ENCODE measurements at places on chromosomes 3 and 15.

DNA sequence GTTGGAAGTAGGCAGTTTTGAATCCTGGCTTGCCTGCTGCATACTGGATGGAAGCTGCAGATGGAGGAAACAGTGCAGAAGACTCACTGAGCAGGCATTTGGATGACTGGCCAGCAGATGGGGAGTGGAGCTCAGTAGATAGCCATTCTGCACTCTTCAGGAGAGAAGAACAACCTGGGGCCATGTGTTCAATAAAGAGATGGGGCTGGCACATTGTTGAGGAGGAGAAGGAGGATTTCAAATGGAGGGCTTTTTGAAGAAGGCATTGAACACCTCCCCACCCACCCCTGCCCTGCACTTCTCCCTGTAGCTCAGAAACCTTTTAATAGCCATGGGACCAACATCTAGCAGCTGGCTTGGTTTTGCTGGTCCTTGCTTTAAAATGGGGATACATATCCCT, 109.8 kb downstream of the CACNA1D start:
- no peak for DNase-seq

DNA sequence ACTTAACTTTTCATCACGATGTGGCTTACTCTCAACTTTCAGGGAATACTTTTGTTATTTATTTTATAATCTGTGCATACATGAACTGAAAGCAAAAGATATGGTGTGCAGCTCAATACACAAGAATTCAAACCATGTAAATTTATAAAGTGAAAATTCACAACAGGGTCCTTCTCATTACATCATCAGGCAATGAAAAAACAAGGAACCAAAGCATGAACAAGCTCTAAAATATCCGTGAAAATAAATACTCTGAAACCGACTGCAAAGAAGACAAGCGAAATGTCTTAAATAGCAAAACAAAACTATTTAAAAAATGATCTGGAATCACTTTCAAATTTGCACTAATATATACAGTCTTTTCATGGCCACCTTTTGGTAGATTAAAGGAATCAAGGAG, 28.9 kb downstream of the GNB5 start:
- DNase-seq: no peak

DNA sequence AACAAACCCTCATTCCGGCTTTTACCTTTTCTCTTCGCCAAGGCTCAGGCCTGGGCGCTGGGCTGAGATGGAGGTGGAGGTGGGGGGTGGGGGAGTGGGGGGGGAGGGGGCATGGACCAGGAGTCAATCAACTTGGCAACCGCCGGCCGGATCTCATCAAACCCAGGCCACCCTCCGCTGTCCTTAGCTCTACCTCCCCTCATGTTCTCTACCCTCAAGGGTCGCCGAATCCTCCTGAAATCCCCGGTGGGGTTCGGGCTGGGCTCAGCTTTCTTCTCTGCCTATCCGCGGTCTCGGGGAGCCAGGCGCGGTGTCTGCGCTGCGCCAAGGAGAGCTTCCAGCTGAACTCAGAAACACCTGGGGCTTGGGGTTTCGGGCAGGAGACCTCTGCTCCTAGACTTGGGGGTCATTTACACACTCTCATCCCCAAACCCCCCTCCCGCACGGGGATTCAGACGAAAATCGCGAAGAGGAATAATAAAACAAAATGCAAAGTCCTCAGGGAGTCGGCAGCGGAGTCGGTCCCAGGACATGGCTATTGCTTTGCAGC, 2.5 kb downstream of the ONECUT1 start:
- DNase-seq: no peak

DNA sequence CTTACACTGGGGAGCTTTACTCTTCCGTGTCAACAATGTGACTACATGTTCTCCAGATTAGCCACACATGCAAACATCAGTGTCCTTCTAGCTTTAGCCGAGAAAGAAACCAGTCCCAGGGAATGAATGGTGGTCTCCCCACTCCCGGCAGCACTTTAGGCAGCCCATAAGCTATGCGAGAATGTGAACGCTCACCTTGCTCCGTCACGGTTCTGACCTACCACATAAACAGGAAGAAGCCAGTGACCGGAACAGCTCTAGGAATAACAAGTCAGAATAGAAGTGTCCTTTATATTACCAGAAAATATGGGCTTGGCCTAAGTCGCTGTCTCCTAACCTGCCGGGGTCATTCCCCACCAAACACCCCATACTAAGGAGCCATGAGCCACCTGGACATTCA, 98.0 kb upstream of the ABHD17C start:
- DNase-seq: no peak

DNA sequence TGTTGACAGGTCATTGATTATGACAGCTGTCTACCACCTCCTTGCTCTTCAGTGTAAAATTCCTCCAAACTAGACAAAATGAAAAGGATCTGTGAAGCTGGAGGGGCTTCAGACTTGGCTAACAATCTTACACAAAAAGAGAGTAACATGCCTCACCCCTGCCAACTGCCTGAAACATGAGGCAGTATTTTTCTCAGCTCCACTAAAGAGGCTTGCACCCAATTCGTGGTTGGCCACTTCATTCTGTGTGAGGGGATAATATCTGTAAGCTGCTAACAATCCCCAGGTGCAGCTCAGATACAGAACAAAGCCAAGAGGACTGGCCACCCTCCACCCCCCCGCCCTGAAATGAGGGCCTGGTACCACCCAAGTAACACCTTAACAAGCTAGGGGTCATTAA, 2.8 kb downstream of the MB21D2 start:
- DNase-seq: no peak

DNA sequence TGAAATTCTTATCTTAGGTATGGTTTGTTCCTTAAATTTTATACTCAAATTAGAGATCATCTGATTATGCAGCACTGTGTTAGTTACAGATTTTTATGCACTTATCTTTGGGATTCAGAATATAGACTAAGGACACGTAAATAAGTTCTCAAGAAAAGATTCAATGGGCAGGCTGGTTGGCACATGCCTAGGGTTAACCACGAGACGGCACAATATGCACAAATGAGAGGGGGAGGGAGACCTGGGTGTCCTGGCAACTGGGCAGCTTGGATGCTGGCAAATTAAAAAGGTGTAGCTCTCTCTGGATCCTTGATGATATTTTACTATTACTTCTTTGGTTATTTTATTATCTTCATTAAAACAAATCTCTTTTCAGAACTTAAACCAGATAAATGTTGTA, 672 bp downstream of the AADAC start:
- no peak for DNase-seq

GRCh38 chr3:157436583-157437291, at the start of gene PTX3:
Gene PTX3, plus strand, starts transcription at chr3:157436850. Its CDS starts 84 bp downstream, at chr3:157436934.
- DNase-seq: no peak

- DNase-seq: no peak
Measured at GRCh38 chr3:98359993-98360675, 6.5 kb downstream of the OR5K4 start.

- DNase-seq: no peak
Measured at GRCh38 chr15:28956491-28956890, 70.7 kb downstream of the APBA2 start.

GRCh38 chr3:153614563-153614962, 452.5 kb downstream of the RAP2B start:
- DNase-seq: no peak

DNA sequence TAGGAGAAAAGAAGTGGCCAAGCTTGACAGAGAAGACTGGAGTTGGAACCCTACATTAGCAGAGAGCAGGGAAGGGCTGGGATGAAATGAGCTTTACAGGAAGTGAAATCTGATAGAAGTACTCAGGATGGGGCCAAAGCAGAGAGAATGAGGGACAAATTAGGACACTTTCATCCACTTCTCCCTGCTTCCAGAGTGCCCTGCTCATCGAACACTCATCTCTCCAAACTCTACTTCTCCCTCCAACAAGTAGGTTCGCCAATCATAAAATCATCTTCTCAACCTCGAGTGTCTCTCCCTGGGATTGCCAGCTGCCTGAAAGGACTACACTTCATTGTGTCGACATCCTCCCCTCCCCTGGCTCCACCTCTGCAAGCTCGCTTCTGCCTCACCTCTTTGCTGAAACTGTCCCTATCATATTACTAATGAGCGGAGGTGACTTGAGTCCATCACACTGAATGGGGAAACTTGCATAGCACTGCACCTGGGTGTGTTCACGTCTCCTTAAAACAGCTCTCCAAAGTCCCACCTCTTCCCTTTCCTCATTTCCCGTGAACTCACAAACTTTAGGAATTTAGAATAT, 365.8 kb downstream of the FOXP1 start:
- DNase-seq: no peak

DNA sequence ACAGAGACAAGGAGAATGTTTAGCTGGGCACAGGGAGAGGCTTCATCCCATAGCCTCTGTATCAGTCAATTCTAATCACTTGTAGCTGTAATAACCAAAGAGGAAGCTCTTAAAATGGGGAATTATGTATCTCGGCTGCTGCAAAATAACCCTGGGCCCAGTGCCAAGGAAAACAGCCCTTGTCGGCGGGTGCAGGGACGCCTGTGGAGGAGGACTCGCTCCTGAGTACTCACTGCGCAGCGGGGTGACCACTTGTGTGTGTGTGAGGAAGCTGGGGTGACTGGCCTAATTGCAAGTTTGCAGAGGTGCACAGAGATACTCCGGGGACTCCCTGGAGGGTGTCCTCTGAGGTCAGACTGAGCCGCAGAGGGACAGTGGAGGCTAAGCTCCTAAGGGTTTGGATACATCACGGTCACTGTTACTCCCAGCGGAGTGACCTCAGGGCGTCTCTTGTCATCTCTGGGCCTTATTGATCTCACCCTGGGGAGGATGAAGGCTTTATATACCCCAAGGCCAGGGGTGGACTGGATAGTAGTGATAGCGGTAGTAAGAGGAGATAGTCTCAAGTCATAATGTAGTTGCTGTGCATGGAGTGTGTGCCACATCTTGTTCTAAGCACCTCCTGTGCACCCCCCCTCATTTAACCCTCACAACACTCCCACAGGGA, 37.2 kb downstream of the SLC6A6 start:
- DNase-seq: no peak

DNA sequence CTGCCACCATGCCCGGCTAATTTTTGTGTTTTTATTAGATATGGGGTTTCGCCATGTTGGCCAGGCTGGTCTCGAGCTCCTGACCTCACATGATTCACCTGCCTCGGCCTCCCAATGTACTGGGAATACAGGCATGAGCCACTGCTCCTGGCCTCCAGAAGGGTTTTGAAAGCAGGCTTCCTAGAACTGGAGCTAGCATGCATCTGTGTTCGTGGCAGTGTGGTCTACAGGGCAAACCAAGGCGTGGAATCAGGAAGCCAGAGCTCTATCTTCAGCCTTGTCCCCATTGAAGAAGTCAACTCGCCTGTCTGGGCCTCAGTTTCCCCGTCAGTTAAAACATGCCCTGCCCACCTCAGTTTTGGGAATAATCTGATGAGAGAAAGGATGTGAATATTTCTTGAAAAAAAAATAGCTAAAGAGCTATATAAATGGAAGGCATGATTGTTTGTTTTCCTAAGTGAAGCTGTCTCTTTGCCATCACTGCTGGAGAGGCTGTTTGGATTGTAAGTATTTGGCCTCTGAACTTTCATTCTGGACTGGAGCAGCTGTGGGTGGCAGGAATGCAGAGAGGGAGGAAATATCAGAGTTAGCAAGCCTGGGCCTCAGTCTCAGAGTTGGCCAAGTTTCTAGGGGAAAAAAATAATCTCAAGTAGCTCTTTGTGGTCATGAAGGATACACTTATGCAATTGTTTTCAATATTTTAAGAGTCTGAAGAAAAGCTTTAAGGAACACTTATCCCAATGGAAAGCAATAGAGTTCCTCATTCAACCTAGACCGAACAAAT, 36.5 kb upstream of the UACA start:
- no peak for DNase-seq

All from stimulated activated CD8-positive, alpha-beta memory T cell treated with anti-CD3 and anti-CD28 coated beads, Interleukin-4, amount 100 ng/mL, for 1 hour (primary cell).